ENCODE measurements at places on chromosomes 2 and 18. TPM values are rescaled to one million over a fixed set of nuclear protein-coding genes. Genes with fewer than 3 reads are reported as not detected.

CABYR gene
- 3.5 TPM for total RNA-seq

NTSR2 gene
- not detected for total RNA-seq

SULT1C2 gene
- not detected for total RNA-seq

NEU4 gene
- not detected for total RNA-seq

MOCOS gene
- total RNA-seq = 0.39 TPM

SLC30A3 gene
- 0.11 TPM for total RNA-seq

RAB12 gene
- total RNA-seq = 60.9 TPM

CPLX4 gene
- total RNA-seq = not detected

BIN1 gene
- 7.9 TPM for total RNA-seq

VAMP5 gene
- 10.2 TPM for total RNA-seq

NOL4 gene
- total RNA-seq = 0.65 TPM
